ENCODE measurements at places on chromosomes 12 and 14.

DNA sequence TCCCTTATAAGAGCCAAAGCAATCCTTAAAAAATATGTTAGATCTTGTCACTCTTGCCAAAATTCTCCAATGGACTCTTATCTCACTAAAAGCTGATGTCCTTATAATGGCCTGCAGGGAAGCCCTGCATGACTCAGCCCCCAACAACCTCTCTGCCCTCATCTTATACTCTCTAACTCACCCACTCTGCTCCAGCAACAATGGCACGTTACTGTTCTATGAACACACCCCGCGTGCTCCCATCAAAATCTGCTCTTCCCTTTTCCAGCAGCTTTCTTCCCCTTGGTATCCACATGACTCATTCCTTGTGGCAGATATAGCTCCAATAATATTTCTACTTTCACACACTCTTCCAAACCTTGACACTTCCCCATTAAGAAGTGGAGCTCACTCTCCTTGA lies 108.1 kb downstream of the DENND5B start:
- DNase-seq: peak; percentile 26

DNA sequence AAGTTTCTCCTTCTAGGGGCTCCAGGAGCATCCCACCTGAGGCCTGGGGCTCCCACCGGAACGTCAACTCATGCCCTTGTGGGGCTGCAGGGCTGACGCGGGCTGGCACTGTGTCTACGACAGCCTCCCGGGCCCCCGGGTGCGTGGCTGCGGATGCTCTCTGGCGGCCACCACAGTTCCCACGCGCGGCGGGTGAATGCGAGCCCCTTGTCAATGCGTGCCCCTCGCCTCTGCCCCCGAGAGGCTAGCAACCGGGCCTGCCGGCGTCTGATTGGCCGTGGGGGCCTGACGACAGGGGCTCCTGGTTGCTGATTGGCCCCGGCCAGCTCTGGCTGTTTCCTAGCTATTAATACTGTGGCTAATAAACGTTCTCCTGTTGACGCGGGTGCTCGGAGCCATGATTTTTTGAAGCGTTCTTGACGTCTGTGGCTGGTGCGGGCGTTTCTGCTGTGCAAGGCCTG lies 1.8 kb upstream of the MEG3 start:
- DNase-seq: peak; percentile 70

DNA sequence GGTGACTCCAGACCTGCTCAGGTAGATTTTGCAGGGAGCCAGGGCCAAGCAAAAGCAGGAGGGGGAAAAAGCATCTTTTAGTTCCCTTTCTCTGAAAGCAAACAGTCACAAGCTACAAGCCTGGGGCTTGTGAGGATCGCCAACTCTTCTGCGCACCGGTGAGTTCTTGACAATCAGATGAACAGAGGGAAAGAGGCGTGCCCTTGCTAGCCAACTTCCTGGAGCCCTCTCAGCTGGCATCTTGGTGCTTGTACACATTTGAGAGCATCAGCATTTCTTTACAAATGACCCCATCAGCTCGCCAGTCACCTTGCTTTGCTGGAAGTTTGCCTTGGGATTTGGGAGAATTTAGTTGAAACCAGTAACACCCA lies 55.5 kb downstream of the ZNF664 start:
- no peak for DNase-seq

GRCh38 chr12:19434538-19434937 lies 4.8 kb upstream of the AEBP2 start:
- DNase-seq: no peak

GRCh38 chr12:48640428-48640827 lies 41.6 kb downstream of the KANSL2 start:
- DNase-seq: no peak

GRCh38 chr12:127750076-127750840 lies 516.7 kb upstream of the TMEM132C start:
- no peak for DNase-seq

DNA sequence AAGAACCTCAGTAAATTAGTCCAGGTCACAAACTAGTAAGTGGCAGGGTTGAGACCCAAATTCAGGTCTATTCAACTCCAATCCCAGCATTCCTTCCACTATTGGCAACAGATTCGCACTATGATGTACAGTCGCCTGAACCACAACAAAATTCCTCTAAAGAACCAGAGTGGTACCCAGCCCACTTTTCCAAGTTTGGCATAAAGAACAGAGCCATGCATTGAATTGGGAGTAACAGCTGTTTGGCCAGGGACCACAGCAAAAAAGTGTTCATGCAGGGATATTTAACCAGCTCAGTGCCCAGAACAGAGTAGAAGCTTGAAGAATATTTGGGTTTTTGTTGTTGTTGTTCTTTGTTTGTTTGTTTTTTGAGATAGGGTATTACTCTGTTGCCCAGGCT lies 9.7 kb downstream of the TC2N start:
- no peak for DNase-seq

- peak; percentile 60 for DNase-seq
Observed at GRCh38 chr12:39764944-39765560, 145.4 kb upstream of the ABCD2 start.

DNA sequence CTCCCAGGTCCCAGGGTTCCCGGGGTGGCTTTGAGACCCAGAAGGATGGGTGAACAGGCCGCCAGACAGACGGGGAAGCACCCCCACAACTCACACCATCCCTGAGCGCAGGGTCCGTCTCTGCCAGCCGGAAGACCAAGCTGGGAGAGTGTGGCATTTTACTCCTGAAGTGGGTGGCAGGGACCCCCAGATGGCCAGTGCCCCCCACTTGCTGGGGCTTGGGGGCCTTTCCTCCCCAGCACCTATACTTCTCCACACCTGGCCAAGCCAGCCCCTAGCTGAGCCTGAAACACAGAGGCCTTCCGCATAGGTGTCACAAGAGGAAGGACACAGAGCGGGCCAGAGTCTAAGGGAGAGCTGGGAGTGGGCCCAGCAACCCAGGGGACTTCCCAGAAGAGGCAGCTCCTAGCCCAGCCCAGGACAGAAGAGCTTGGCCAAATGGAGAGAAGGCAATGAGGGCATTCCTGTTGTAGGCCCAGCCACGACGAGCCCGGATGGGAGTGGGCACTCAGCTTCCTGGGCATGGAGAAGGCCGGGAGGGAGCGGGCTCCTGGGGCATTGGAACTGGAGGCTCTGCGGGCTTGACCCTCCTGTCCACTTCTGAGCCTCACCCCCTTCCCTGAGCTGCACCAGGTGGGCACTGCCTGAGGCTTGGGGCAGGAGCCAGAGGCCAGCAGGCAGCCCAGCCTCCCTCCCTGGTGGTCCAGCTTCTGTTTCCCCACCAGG lies 3.3 kb downstream of the AHNAK2 start:
- no peak for DNase-seq

DNA sequence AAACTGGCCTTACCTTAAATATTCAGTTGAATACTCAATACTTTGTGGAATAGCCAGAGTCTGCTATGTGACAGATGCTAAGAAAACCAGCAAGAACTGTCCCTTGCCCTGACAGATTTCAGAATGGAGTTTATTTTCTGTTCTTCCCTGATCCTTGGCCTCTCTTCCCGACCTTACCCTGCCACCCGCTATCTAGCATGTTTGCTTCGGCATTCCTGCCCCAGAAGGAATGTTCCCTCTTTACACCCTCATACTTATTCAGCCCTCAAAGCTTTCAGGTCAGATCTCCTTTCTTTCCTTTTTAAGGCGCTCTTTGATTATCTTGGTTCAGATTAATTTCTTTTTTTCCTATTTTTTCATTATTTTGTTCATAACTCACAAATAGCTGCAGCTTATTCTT lies 21.8 kb downstream of the SUSD6 start:
- no peak for DNase-seq

- DNase-seq: no peak
Observed at GRCh38 chr12:117481470-117481869, 120.0 kb upstream of the NOS1 start.

DNA sequence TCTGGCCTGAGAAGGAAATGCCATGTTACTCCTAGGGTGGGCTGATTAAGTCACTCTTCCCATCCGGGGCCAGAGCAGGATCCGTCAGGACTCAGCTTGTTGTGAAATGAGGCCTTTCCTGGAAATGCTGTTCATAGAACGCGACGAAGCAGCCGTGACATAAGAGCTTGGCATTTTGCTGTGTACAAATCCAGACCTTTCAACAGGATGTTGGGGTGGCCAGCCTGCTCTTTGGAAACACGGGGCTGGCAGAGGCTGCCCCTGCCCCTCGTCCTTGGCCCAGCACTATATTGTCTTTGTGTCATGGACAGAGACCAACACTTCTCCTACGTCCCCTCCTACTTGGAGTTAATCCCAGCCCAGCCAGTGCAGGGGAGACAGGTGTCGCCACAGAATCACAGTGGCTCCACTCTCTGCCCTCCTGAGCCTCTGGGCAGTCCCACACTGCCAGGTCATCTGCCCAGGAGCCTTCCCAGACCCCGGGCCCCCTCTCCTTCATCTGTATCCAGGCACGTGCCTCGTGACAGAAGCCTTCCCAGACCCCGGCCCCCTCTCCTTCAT lies 18.6 kb upstream of the EIF5 start:
- DNase-seq: peak; percentile 77

DNA sequence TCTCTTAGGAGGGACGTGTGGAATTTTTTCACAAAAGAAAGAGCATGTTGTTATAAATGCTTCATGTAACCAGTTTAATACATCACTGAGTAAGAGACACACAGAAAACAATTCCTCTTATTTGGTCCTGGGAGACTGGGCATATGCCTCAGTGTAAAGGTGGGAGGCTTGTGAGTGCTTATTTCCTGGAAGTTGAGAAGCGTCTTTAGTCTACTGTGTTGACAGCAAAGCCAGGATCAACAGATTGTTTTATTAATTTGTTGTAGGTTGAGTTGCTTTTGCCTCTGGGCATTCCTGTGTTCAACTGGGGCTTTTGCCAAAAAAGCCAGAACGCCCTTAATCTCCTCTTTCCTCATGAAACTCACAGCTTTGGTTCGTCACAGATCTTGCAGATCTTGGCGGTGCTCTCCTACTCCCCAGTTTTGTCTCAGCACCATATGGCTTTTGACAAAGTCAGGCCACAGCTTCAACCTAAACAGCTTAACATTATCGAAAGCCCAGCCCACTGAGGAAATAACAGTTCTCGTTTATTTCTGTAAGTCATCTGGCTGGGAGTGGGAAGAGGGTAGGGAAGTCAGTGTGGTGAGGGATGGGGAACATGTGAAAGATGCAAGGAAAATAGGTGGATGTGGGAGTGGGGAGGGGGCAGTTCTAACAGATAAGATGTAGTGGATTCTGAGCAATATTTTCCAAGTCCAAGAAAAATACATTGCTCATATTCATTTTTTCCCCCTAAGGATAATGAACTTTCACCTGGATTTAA lies 227.2 kb downstream of the DACT1 start:
- DNase-seq: peak; percentile 76

DNA sequence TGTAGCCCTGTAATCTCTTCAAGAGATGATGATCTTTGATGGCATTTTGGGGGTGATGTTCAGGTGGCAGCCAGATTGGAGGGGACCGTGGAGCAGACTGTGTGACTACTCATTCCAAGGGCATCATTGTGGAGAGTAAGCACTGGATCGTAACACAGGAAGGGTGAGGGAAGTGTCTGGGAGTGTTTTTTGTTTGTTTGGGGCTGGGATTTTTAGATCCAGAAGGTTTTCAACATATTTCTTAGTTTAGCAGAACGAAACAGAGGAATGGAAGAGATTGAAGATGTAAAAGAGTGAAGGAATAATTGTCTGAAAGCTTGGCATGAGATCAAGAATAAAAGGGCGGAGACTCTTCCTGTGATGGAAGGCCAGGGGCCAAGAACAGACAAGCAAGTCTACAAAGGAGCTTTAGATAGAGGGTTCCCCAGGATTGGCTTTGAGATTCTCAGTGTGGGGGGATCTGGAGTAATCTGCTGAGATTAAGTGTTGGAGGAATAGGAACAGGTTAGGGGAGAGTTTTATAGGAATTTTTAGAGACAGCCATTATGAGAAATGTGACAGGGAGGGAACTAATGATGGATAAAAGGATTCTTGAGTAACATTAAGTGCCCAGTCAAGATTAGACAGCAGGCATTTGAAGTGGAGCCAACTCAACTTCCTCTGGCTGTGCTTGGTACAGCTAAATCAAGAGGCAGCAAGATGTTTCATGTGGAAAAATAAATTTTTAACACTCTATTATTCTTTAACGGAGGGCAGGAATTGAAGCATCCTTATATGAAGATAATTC lies 79.7 kb upstream of the REP15 start:
- DNase-seq: no peak

DNA sequence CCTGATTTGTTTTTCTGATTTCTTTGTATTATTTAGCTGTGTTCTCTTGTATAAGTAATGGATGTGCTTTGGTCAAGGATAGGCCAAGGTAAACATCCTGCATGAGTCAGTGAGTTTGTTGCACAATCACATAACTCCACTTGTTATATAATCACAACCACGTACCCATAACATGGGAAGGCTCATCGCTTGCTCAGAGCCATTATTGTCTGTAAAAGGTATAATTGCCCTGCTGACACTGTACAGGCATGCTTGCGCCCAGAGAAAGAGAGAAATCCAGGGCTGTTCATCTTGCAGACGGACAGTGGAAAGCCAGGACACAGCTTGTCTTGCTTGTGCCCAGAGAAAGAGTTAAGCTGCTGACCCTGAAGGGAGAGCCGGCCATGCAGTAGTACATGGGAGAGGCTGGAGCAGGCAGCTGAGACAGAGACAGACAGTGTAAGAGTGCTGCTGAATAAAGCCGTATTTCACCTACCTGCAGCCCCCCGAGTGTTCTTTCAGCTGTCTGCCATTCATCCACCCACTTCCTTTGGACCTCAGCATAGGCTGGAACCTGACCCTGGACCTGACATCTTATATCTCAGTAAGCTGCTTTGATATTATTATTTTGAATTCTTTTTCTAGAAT lies 174.7 kb upstream of the DAAM1 start:
- peak; percentile 87 for DNase-seq

- no peak for DNase-seq
Observed at GRCh38 chr12:96225994-96226399, 31.8 kb downstream of the ELK3 start.

GRCh38 chr12:46535907-46536306 lies 163.3 kb upstream of the SLC38A2 start:
- DNase-seq: no peak

GRCh38 chr14:35374263-35374712 lies 30.3 kb downstream of the NFKBIA start:
- DNase-seq: peak; percentile 98

DNA sequence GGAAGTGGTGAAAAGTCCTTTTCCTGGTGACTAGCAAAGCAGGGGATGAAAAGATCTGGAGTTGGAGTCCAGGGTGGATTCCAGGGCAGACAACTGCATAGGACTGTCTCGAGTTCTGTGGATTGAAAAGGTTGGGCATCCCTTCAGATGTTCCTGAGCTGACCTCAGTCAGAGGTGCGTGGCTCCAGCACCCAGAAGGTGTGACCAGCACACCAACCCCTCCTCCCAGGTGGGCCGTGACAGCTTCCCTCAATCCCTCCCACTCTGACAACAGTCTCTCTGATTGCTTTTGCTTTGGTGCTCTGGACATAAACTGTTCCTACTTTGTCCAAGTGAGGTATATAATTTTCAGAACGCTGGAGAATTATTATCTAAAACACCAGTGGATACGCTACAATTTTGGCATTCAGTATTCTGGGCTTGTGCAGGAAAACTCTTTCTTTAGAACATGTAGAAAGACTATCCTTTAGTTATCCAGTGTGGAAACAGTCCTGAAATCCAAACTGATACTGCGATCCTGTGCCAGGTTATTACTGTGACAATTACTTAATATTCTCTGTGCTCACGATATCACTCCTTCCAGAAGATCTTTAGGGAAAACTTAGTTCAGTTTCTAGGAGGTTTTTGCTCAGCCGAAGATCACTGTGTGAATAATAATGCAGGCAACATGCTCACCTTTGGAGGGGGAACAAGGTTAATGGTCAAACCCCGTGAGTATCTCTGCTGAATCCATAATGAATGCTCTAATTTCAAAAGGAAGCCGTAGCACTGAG lies 87.9 kb downstream of the DAD1 start:
- no peak for DNase-seq

Data from iris pigment epithelial cell (primary cell).